NCI-H1930 (cell line): ENCODE measurements at places on chromosomes 7 and 10.

- no peak for DNase-seq
Observed at GRCh38 chr10:52313256-52313932, 687 bp upstream of the DKK1 start.

GRCh38 chr10:8060704-8061121 lies 6.2 kb downstream of the GATA3 start:
- DNase-seq = no peak

DNA sequence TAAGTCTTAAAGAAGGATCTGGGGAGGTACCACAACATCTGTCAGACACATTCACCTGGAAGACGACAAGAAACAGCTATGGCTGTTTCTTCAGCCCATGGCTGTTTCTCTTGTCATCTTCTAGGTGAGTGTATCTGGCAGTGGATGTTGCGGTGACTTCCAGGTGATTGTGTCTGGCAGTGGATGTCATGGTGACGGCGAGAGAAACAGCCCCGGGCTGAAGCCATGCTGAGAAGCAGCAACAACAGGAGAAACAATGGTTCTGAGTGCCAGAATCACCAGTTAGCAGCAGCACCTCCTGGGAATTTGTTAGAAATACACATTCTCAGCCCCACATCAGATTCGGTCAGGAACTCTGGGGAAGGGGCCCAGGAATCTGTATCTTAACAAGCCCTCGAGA lies 68.6 kb upstream of the SYPL1 start:
- DNase-seq = no peak

GRCh38 chr7:157088136-157088535 lies 50.6 kb upstream of the UBE3C start:
- DNase-seq = no peak

- DNase-seq = no peak
Observed at GRCh38 chr7:13743226-13743625, 246.2 kb downstream of the ETV1 start.

DNA sequence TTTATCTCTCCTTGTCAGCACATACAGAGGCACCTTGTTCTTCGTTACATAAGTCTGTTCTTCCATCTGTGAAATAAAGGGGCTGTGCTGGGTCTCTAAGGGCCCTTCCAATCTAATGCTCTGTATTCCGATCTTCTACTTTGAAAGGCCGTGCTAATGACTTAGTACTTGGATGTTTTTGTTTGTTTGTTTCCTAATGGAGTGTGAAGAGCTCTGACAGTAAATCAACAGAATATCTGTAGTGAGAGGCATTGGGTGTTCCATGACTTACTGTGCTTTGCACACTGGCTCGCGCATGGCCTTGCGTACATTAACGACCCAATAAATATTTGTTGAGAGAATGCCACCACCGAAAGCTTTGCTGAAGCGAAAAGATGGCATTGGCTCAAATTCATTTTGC lies 162.1 kb downstream of the CHN2 start:
- no peak for DNase-seq

DNA sequence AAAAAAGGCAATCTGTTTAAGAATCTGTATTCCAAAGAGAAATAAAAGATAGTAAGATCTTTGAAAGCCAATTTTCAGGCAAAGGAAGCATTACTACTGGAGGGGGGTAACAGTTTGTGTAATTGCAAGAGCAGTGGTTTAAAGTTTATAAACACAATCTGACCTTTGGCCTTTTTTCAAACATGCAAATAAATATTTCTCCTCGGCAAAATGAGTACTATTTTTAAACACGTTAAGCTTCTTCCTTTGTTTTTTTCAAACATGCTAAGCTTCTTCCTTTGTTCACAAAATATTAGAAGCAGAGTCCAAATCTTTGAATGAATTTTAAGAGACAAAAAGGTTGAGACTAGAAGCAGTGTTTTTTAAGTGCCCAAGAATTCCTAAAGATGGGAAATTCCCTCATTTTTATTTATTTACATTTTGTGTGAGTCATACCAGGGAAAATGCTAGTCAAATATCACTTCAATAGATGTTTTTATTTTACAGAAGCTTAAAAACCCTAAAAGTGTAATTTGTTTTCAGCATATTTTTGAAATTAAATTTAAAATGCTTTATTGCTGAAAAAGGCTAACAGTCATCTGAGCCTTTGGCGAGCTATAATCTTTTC lies 229.3 kb downstream of the GPR37 start:
- no peak for DNase-seq

GRCh38 chr10:113594652-113595051 lies 41.8 kb downstream of the HABP2 start:
- DNase-seq = no peak

GRCh38 chr10:92146107-92146506 lies 144.8 kb downstream of the CPEB3 start:
- DNase-seq = no peak

- no peak for DNase-seq
Observed at GRCh38 chr10:133272964-133273420, 3.7 kb downstream of the ADAM8 start.

GRCh38 chr10:70323697-70324338 lies 40.0 kb upstream of the NPFFR1 start:
- DNase-seq = no peak

- DNase-seq = no peak
Observed at GRCh38 chr10:78351283-78351682, 317.6 kb downstream of the RPS24 start.

- no peak for DNase-seq
Observed at GRCh38 chr7:44267719-44268421, 57.5 kb downstream of the CAMK2B start.

DNA sequence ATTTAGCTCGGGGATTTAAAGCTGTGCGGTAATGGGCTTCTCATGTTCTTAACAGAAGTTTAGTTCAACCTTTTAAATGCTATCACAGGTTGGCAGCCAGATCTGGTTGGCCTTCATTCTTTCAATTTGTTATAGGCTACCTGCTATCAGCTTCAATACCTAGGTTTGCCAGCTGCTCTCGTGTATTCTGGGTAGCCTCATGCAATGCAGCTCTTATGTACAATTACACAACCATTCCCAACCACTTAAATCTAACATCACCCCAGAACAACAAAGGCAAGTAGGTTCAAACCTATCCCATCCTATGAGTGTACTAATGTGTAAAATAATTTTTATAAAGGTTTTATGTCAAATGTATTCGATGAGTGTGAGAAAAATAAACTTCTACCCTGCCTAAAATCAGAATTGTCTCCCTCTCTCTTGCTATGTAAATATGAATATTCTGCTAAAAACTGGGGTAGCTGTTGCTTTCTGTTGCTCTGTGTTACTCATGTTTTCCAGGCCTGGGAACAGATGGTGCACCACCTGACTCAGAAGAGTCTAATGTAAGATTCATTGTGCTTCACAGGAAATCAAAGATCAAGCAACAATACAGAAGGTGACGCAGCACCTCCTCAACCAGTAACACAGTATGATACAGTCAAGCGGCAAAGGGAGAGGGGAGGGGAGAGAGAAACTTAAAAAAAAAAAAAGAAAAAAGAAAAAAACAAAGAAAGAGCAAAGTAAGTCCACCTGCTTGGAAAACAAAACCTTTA lies 188.6 kb downstream of the ETV1 start:
- no peak for DNase-seq

GRCh38 chr10:122421742-122422141 lies 32.7 kb upstream of the ARMS2 start:
- no peak for DNase-seq

- DNase-seq = no peak
Observed at GRCh38 chr10:71660313-71660712, 59.3 kb downstream of the C10orf105 start.

DNA sequence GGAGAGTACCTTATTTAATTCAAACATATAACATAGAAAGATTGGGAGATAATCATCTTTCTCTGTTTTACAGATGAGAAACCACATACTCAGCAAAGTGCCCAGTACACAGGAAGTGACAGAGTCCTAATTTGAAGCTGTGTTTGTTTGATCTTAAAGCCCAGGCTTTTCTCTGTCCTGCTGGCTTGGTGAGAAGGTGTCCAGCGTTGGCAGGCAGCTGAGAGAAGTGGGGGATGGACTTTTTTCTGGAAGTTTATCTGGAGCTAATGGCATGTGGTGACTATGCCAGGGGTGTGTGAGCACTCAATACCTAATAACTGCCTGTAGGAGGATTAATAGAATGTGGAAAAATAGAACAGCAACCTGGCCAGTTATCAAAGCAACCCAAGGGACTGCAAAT lies 60.8 kb downstream of the NPSR1 start:
- no peak for DNase-seq

DNA sequence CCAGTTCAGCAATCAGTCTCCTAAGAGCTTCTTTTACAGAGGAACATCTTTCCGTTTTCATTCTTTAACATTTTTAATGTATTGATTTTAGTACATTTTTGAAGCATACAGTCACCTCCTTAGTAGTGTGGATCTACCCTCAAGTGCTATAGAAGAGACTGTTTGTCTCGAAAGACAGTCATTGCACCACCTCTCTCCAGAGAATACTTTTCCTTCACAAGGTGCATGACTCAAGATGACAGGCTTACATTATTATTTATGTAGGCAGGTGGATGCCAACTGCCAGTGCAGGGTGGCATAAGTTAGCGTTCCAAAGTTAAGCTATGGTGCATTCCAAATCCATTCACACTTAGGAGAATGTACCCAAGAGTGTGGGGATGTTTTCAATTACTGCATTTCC lies 71.8 kb downstream of the ZEB1 start:
- DNase-seq = no peak

GRCh38 chr10:50358925-50359687 lies 107.8 kb upstream of the ASAH2 start:
- no peak for DNase-seq

DNA sequence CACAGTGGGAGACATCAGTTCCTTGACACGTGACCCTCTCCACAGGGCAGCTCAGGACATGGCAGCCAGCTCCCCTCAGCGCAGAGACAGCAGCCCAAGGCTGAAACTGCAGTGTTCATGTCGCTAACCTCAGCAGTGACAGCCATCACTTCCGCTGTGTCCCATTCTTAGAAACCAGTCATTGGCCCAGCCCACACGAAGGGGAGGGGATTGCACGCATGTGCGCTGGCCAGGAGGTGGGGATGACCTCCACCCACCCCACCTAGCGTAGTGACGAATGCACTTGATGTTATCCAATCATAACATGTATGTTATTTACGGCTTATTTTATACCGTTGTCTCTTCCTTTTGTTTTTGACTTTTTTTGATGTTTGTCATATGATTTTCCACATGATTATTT lies 36.9 kb upstream of the EGFR start:
- DNase-seq = no peak

DNA sequence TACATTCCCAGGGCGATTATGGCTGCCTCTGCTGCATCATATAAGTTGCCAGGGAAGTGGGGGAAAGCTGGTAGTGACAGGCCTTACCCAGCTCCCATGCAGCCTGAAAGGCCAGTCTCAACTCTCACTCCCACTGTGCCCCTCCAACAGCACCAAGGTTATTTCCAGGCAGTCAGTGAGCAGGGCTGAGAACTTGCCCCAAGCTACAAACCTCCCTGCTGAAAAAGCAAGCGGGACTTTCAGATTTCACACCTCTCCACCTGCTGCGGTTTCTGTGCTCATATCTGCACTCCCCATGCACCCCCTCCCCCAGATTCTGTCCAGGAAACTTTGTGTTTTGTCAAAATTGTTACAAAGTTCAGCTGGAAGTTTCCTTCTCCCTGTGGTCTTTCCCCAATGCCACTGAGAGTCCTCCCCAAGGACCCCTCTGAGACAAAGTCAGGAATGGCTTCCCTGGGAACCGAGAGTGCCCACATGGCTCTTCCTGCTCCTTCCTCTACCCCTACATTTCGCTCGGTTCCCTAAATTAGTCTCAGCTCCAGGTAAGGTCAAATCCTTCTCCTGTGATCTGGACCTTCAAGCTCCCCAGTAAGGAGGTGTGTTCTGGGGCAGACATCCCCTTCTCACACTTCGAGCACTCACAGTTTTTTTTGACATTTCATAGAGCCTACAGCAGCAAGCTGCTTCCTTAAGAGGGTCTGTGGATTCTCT lies 25.3 kb upstream of the WNT2 start:
- no peak for DNase-seq

DNA sequence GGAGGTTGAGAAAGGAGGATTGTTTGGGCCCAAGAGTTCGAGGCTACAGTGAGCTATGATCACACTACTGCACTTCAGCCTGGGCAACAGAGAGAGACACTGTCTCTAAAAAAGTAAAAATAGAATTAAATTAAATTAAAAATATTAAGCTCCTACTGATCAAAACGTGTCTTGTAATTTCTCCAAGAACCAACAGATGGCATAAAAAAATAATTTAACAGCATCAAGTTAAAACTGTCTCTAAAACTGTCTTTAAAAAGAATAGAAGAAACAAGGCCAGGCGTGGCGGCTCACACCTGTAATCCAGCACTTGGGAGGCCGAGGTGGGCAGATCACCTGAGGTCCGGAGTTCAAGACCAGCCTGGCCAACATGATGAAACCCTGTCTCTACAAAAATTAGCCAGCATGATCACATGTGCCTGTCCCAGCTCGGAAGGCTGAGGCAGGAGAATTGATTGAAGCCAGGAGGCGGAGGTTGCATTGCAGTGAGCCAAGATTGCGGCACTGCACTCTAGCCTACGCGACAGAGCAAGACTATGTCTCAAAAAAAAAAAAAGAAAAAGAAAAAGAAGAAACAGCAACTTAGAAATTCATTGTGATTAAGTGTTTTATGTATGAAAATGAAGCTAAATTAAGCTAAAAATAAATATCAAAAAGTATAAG lies 24.5 kb downstream of the MTPAP start:
- no peak for DNase-seq

DNA sequence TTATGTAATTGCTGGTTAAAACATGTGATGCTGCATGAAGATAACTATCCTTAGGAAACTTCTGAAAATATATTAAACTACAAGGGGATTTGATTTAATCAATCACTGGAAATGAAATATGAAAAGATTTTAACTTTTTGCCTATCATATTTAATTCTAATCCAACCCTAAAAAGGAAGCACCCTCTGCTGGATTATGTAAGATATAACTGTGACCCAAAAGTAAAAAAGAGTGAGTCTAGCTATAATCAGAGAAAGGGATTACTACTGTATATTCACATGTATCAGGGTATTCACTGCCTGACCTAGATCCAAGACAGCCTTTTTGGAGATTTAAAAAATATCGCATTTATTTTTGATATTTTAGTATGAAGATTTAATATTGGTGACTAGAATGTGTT lies 295.5 kb downstream of the MDFIC start:
- no peak for DNase-seq

- no peak for DNase-seq
Observed at GRCh38 chr7:77386165-77386822, 29.9 kb downstream of the GSAP start.

DNA sequence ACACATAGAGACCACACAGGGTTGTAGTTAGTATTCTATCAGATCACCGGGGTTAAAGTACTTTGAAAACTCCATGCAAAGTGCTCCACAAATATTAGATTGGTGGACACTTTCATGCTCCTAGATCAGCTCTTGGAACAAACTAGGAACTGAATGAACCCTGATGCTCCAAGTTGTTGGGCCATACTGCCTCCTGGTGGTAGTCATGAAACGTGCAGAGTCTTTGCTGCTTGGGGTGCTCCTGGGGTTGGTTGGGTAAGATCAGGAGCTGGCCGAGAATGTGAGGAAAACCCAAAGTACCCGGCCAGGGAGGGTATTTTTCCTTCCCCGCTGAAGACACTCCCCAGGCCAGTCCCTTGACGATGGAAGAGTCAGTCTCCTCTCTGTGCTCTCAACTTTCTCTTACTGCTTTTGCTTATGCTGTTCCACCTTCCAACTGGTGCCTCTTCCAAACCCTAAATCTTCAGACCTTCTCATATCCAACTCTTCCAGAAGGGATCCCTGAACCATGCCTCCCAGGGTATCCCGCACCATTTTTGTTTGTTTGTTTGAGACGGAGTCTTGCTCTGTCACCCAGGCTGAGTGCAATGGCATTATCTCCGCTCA lies 918 bp upstream of the RPEL1 start:
- DNase-seq = peak; percentile 9
